ENCODE measurements at places on chromosomes 3 and 15. TPM values are rescaled to one million over a fixed set of nuclear protein-coding genes. Genes with fewer than 3 reads are reported as not detected.

GRCh38 chr3:64271631-64272030 is 46.4 kb upstream of the PRICKLE2 start:
- H3K27ac ChIP-seq, result no peak overlapping the region
- no peaks in the 10 kb centered on the region for H3K27me3 ChIP-seq

DNA sequence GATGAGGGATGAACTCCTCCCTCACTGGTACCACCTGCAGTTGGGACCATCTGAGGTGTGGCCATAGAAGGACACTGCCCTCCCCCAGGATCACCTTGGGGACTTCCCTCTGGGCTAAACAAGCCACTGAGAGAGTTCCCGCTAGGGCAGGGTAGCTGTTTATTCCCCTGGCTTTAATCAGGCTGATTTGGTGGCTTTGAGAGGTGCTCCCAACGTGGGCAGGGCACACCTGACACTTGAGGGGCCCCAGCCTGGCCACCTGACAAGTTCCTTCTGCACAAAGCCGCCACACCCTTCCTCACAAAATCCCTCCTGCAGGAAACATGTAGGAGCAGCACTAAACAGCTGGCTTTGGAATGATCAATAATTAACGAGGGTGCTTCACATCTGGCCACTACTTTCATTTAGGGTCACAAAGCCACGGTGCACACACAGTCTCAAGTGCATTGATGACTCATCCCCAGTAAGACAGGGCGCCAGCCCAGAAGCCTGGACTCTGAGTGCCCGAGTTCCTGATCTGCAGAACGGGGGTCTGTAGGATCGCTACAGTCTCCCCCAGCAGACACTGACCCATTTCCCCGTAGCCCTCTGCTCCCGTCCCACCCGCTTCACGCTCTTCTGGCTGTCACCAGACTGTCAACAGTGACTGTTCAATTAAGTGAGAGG is 75.1 kb downstream of the ATP10A start:
- no peaks in the 10 kb centered on the region for H3K4me1 ChIP-seq
- DNase-seq, result no peak

GRCh38 chr15:60328852-60329443 is 68.8 kb downstream of the ANXA2 start:
- H3K36me3 ChIP-seq, result no peaks in the 10 kb centered on the region
- no peaks in the 10 kb centered on the region for H3K4me1 ChIP-seq
- H3K27ac ChIP-seq, result no peak overlapping the region
- no peaks in the 10 kb centered on the region for H3K27me3 ChIP-seq

- peaks cover 6% of the 10 kb centered on the region for H3K27me3 ChIP-seq
- H3K4me3 ChIP-seq, result no peak overlapping the region
- H3K27ac ChIP-seq, result no peak overlapping the region
- H3K4me1 ChIP-seq, result no peaks in the 10 kb centered on the region
Measured at GRCh38 chr3:71931922-71932321, 147.0 kb upstream of the PROK2 start.

GRCh38 chr15:92061511-92062195 is 208.1 kb downstream of the SLCO3A1 start:
- no peak overlapping the region for H3K27ac ChIP-seq
- no peaks in the 10 kb centered on the region for H3K36me3 ChIP-seq
- no peak overlapping the region for H3K4me3 ChIP-seq

DNA sequence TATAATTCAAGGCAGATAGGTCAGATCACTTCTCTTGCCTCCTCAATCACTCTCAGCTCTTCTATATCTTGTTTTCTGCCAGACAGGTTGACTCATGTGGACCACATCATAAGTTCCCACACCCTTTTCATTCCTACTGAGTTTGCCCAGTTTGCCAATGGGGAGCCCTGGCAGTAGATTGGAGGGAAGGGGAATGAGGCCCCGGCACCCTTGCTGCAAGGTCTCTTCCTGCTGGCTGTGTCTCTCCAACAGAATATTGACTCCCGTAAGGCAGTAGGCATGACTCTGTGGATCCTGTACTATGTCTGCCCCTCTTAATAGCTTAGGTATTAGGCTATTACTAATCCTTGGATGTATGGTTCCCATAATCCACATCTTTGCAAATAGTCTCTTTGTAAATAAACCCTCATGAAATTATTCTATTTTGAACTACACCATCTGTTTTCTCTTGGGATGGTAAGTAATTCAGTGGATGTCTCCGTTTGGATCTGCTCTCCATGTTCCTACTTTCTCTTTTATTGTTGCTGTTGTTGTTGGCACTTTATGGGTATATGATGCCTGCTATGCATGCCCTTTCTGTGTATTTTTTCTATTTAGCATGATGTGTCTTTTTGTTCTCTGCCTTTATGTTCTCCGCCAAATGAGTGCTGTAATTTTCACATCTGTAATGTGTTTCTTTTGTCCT is 65.5 kb upstream of the DCBLD2 start:
- no peaks in the 10 kb centered on the region for H3K36me3 ChIP-seq
- H3K27me3 ChIP-seq, result no peaks in the 10 kb centered on the region
- H3K4me3 ChIP-seq, result no peak overlapping the region
- no peaks in the 10 kb centered on the region for H3K4me1 ChIP-seq
- no peak overlapping the region for H3K27ac ChIP-seq

Gene GPR156
- total RNA-seq, result 1.2 TPM

DNA sequence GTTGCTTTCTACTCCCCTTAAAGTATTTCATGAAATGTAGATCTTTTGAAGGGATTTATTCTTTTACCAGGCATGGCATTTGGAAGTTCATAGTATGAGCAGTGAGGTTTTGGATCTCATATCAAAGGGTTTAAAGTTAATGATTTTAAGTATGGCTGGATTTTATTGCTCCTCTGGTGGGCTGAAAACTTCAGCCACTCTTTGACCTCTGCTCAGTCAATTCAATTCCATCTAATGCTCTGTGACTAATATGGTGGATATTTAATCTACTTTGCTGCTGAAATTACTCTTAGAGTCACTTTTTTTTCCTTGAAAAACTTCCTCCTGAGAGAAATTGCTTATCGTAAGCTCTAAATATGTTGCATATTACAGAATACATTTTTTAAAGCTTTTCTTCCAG is 218.6 kb downstream of the NR2F2 start:
- no peaks in the 10 kb centered on the region for H3K36me3 ChIP-seq
- no peak for DNase-seq
- no peaks in the 10 kb centered on the region for H3K27me3 ChIP-seq
- H3K27ac ChIP-seq, result no peak overlapping the region
- H3K4me3 ChIP-seq, result no peak overlapping the region

GRCh38 chr15:68311859-68312557 is 34.5 kb downstream of the FEM1B start:
- H3K27ac ChIP-seq, result no peak overlapping the region
- H3K27me3 ChIP-seq, result no peaks in the 10 kb centered on the region
- H3K4me3 ChIP-seq, result no peak overlapping the region
- H3K4me1 ChIP-seq, result peaks cover 3% of the 10 kb centered on the region
- no peaks in the 10 kb centered on the region for H3K36me3 ChIP-seq

All from endodermal cell (in vitro differentiated cells).